Epithelial cell of alveolus of lung (primary cell): ENCODE measurements at places on chromosomes 11 and 22. TPM values are rescaled to one million over a fixed set of nuclear protein-coding genes. Genes with fewer than 3 reads are reported as not detected.

IFTAP gene
- 23.4 and 57.6 TPM in 2 replicates for total RNA-seq

MRGPRE gene
- not detected in 2 replicates for total RNA-seq

KCNQ1 gene
- total RNA-seq = 0.13 TPM in 1 of 2 replicates, not detected in the other

OR10D3 gene
- total RNA-seq = not detected in 2 replicates

NDUFC2 gene
- total RNA-seq = 91.5 and 161 TPM in 2 replicates

TEX12 gene
- total RNA-seq = not detected in 2 replicates

DDI1 gene
- total RNA-seq = not detected in 2 replicates

IGSF9B gene
- not detected in 2 replicates for total RNA-seq

RCOR2 gene
- total RNA-seq = 6.9 and 10.9 TPM in 2 replicates

WNT7B gene
- total RNA-seq = 0.08 and 6.6 TPM in 2 replicates

LBHD1 gene
- total RNA-seq = 2.4 and 3.1 TPM in 2 replicates

GGT5 gene
- total RNA-seq = 17.7 and 32.3 TPM in 2 replicates

RGL4 gene
- total RNA-seq = not detected in 2 replicates

BATF2 gene
- total RNA-seq = 1.8 and 3.2 TPM in 2 replicates

SYTL2 gene
- 11.0 and 18.5 TPM in 2 replicates for total RNA-seq

OR51I1 gene
- total RNA-seq = not detected in 2 replicates

DEFB131B gene
- not detected in 2 replicates for total RNA-seq

ARCN1 gene
- total RNA-seq = 158 and 164 TPM in 2 replicates

SYT9 gene
- total RNA-seq = not detected in 2 replicates
